Cardiac muscle cell (in vitro differentiated cells and primary cell): ENCODE measurements at places on chromosomes 2 and 18. TPM values are rescaled to one million over a fixed set of nuclear protein-coding genes. Genes with fewer than 3 reads are reported as not detected.
A peak's percentile ranks its signal among the peaks of the same experiment; 100 is the strongest.

DNA sequence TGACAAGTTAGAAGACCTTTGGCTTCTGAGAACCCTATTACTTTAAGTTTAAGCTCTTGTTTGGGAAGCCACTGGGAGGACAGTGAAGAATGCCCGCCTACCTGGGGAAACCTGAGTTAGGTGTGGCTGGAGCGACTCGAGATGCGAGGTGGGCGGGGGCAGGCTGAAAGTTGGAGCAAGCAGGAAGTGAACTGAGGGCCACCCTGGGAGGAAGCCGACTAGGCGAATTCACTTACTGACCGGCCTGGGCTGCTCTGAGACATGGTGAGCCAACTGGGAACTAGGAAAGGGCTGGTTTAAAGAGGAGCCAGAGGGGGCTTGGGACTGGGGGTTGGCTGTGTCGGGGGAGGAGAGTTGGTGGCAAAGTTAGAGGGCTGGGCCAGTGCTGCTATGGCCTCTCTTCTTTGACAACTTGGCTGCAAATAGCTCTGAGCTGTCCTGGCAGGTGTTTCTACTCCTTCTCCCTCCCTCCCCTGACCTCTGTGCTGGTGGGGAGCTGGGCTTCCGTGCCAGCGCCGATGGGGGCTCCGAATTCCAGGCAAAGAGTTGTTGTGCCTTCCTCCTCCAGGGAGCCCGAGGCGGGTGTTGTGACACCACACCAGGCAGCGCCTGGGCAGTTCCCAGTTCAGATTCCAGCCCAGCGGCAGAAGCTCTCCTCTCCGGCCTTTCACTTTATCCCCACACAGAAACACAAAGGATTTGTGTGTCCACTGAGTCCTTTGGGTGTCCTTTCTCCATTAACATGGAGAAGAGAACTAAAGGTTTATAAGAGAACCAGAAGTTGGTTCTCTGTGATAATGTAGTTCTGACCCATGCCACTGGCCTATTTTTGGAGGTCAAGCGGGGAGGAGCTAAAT lies at the start of gene VAMP8:
Gene VAMP8, plus strand, starts transcription at position 201 of the 857 bp plus-strand sequence. Its CDS starts 61 bp downstream, at position 262.
- no peaks in the 10 kb centered on the region for H3K36me3 ChIP-seq
- H3K4me3 ChIP-seq, result no peak within 1 kb of the TSS
- DNase-seq, result no peak

GRCh38 chr18:67951137-67951536 lies 434.6 kb upstream of the DSEL start:
- H3K4me1 ChIP-seq, result no peaks in the 10 kb centered on the region
- no peaks in the 10 kb centered on the region for H3K27me3 ChIP-seq
- no peak overlapping the region for H3K4me3 ChIP-seq
- H3K36me3 ChIP-seq, result no peaks in the 10 kb centered on the region

DNA sequence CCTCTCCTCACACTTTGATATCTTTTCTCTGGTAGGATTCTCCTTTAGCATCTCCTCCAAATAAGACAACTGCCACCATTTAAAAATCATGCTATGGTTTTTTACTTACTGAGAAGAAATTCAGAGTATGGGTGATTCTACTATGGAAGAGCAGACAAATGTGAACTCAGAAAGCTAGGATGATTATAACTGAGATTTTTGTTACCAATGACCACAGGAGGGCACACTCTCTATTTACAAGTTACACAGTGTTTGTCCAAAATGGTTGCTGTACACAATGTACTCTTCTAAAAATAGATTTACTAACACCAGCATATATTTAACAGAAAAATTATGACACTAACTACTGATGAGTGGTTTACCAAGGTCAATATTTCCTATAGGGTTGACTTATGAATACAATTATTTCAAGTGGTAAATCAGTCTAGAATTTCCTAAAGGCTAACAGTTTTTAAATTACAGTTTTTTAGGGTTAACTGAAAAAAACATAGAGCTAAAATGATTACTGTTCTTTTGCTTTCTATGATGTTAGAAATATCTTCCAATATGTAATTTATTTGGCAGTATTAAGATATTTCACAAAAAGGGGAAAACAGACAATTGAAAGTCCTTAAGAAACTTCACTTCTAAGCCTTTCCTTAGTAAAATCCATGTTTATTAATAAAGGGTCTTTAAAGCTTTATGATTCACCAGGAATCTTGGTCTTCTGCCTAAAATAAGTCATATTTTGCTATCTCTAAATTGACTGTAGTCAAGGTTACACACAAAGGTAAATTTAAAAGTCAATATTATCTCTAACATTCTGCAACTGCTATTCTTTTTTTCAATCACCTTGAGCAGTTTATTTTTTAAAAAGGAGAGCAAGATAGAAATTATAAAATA lies 57.2 kb downstream of the MAP4K3 start:
- H3K4me3 ChIP-seq, result no peak overlapping the region
- peak; percentile 57 for DNase-seq
- H3K27me3 ChIP-seq, result no peaks in the 10 kb centered on the region
- H3K4me1 ChIP-seq, result peaks cover 24% of the 10 kb centered on the region
- peak overlapping the region; percentile 29 for H3K27ac ChIP-seq

GRCh38 chr2:66521291-66521922 lies 86.5 kb downstream of the MEIS1 start:
- no peaks in the 10 kb centered on the region for H3K36me3 ChIP-seq
- no peak overlapping the region for H3K27ac ChIP-seq

GRCh38 chr2:159959136-159959535 lies 103.3 kb downstream of the PLA2R1 start:
- H3K4me1 ChIP-seq, result no peaks in the 10 kb centered on the region
- no peak for DNase-seq
- H3K4me3 ChIP-seq, result no peak overlapping the region

DNA sequence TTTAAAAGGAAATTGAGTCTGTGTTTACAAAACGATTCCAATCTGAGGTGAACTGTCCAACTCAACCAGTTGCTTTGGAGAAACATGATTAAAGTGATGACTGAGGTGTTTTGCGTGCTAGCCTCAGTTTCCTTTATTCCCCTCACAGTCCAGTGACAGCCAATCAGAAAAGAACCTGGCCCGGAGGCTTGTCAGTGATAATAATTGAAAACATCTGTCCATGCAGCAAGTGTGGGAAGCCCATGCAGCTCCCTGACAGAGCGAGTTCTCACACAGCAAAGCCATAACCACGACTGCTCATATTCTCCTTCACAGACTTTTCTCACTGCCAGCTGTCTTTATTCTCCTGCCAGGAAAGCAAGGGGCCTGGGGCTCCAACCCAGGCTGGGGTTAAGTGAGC lies 613.4 kb downstream of the ARHGAP15 start:
- H3K27ac ChIP-seq, result no peak overlapping the region
- H3K27me3 ChIP-seq, result no peaks in the 10 kb centered on the region
- DNase-seq, result no peak
- H3K36me3 ChIP-seq, result no peaks in the 10 kb centered on the region

The KCNG2 gene
- not detected in 2 replicates for total RNA-seq

- H3K36me3 ChIP-seq, result no peaks in the 10 kb centered on the region
- H3K27ac ChIP-seq, result no peak overlapping the region
- H3K27me3 ChIP-seq, result no peaks in the 10 kb centered on the region
- no peak for DNase-seq
- no peak overlapping the region for H3K4me3 ChIP-seq
Observed at GRCh38 chr2:191115391-191115790, 35.4 kb downstream of the STAT4 start.

GRCh38 chr2:35443087-35443486 lies 912.5 kb upstream of the CRIM1 start:
- no peak overlapping the region for H3K4me3 ChIP-seq
- no peak for DNase-seq
- no peak overlapping the region for H3K27ac ChIP-seq
- H3K36me3 ChIP-seq, result no peaks in the 10 kb centered on the region
- H3K27me3 ChIP-seq, result no peaks in the 10 kb centered on the region
- no peaks in the 10 kb centered on the region for H3K4me1 ChIP-seq

GRCh38 chr2:63710732-63711131 lies 122.0 kb downstream of the MDH1 start:
- H3K27me3 ChIP-seq, result no peaks in the 10 kb centered on the region
- no peak overlapping the region for H3K4me3 ChIP-seq
- no peak for DNase-seq
- H3K36me3 ChIP-seq, result no peaks in the 10 kb centered on the region
- H3K27ac ChIP-seq, result no peak overlapping the region

- no peak overlapping the region for H3K27ac ChIP-seq
- H3K4me1 ChIP-seq, result no peaks in the 10 kb centered on the region
- DNase-seq, result no peak
- H3K36me3 ChIP-seq, result no peaks in the 10 kb centered on the region
- H3K4me3 ChIP-seq, result no peak overlapping the region
Observed at GRCh38 chr18:7317804-7318231, 86.9 kb downstream of the LRRC30 start.

The ST6GAL2 gene
- 0.57 and 1.2 TPM in 2 replicates for total RNA-seq

The RBFA gene
- total RNA-seq, result 27.1 and 45.1 TPM in 2 replicates
